HT-29 (cell line): ENCODE measurements at places on chromosomes 12 and 14. TPM values are rescaled to one million over a fixed set of nuclear protein-coding genes. Genes with fewer than 3 reads are reported as not detected.

DNA sequence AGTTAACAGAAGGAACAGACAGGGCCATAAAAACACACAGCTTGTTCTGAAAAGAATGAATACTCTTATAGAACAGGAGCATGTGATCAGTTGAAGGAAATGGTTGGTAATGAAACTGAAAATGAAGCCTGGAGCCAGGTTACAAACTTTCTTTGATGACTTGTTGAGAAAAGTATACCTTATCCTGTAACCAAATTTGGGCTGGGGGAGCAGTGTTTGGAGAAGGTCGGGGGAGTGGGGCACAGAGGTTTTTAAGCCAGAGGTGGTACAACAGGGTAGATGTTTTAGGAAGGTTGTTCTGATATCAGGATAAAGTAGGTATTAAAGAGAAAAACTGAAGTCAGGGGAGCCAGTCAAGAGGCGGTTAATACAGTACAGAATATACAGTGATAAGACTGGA lies 8.2 kb downstream of the GOLT1B start:
- no peak for DNase-seq

DNA sequence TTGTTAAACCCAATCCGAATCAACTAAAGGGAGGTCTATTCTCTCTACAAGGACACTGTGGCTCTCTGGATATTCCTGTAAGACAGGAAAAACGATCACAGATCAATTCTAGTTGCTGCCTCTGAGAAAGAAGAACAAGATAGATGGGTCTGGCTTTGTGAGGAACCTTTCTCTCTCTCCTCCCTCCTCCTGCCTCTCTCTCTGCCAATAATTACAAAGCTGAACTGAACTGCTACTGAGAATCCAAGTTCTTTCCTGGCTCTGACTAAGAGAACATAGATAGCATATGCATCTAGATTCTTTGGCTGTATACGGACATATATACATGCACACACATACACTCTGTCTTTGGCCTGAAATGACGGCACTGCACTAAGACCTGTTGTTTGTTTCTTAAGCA lies 27.6 kb downstream of the ETV6 start:
- no peak for DNase-seq

- DNase-seq, result no peak
These were observed 4.3 kb upstream of the ASB2 start for GRCh38 chr14:93980456-93981201.

TPPP2 gene
- total RNA-seq, result not detected in 2 replicates

OLR1 gene
- not detected in 2 replicates for total RNA-seq

DNA sequence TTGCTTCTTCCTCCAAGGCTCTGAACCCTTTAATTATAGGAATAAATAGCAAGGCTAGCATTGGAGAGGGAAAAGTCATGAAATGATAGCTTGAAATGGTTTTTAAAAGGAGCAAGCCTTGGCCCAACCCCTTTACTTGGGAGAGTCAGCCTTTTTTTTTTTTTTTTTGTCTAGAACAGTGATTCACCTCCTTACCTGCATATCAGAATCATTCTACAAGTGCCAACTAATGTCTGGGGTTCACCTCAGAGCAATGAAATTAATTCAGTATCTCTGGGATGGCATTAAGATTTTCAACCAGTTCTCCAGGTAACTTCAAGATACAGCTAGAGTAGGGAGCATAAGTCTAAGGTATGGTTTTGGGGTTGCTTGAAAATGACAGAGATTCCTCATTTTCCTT lies 41.3 kb upstream of the TMTC2 start:
- DNase-seq, result no peak

CD27 gene
- total RNA-seq, result 0.23 TPM in 1 of 2 replicates, not detected in the other

TEX52 gene
- total RNA-seq, result 0.10 and 0.94 TPM in 2 replicates

GPHB5 gene
- not detected in 2 replicates for total RNA-seq

- no peak for DNase-seq
These were observed 146.8 kb upstream of the LRIG3 start for GRCh38 chr12:59067083-59067482.

RXYLT1 gene
- total RNA-seq, result 5.8 and 7.8 TPM in 2 replicates

GRCh38 chr12:13383379-13383778 lies 186.9 kb downstream of the EMP1 start:
- peak; percentile 36 for DNase-seq

DNA sequence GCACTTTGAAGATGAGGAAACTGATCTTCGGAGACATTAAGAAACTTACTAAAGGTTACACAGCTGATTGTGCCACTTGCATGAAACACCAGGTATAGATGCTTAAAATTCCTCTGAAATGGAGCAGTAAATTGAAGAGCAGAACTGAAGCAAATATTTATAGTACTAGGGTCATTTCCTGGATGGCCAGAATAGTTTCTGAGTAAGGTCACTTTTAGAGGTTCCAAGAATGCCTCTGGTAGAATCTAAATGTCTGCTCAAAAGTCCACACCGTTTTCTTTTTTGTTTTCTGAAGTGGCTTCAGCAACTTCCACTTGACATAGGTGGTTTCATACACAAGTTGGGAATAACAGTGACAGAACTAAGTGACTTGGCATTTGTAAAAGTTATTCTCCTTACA lies 19.4 kb downstream of the TPH2 start:
- no peak for DNase-seq

GRCh38 chr14:64705381-64706118 lies 1.3 kb downstream of the PLEKHG3 start:
- DNase-seq, result peak; percentile 31

GRCh38 chr12:50402264-50403000 lies 1.7 kb downstream of the LARP4 start:
- peak; percentile 31 for DNase-seq

DNA sequence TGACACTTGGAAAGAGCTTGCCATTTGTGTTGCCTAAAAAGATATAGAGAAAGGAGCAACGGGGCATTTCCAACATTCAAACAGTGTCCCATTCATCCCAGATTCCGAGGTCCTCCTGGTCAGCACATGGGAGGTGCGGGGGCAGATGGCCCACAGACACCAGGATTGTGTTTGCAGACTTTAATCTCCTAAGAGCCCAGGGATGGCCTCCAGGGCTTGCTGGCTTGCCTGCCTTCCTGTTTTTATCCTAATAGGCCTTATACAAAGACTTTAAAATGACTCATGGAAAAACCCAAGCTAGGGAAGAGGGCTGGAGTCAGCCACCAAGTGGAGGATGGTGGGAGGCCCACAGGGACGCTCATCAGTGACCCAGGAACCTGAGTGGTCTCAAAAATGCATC lies 21.5 kb upstream of the FAM181A start:
- no peak for DNase-seq

DNA sequence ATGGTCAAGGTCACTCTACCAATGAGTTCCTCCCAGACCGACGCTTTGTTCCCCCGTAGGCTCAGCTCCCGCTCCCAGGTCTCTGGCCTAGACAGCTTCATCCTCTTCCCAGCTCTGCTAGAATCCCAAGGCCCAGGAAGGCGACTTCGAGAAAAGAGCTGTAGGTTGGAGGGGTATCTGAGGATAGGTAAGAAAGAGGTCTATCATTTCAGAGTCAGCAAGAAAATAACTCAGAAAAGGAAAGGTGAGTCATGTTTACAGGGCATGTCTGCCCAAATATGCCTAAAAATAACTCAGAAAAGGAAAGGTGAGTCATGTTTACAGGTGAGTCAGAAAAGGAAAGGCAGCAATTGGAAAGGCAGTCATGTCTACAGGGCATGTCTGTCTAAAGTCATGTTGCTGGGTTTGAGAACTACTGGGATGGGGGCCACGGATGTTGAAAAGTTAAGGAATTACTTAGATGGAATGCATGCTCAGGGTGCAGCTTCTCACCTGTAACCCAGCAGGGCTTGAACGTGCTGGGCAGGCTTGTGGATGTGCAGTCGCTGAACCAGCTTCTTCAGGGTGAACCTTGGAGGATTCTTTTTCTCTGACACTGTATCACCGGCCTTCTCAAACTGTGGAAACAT lies 12.2 kb downstream of the TEP1 start:
- peak; percentile 51 for DNase-seq

KLHL33 gene
- not detected in 2 replicates for total RNA-seq

DNA sequence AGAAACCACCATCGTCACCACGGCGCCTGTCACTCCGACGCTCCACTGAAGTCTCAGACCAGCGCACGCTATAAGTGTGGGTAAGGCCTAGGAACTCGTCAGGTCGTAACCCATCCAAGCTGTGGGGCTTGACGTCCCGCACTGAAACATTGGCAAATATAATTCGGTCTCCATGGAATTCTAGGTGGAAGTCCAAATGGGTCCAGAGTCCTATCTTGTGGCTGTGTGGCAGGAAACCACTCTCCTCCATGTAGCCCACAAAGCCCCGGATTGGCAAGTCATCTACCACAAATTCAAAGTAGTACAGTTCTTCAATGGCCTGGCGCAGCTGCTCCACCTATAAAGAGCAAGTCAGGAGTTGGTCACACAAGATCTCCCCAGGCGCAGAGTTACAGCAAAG lies 2.3 kb downstream of the TM9SF1 start:
- DNase-seq, result no peak

NFKBIA gene
- total RNA-seq, result 116 and 137 TPM in 2 replicates

DNA sequence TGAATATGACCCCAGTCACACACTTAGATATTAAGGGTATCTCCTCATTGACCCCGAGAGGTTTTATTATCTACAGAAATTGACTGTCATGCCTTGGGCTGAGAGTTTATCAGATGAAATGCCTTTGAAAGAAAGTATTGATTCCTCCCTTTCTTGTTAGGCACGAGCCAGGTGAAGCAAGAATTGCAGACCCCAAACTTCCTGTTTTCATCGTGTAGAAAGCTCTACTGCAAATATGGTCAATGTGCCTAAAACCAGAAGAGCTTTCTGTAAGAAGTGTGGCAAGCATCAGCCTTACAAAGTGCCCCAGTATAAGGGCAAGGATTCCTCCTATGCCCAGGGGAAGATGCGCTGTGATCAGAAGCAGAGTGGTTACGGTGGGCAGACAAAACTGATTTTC lies 143.9 kb upstream of the FUT8 start:
- DNase-seq, result no peak

DNA sequence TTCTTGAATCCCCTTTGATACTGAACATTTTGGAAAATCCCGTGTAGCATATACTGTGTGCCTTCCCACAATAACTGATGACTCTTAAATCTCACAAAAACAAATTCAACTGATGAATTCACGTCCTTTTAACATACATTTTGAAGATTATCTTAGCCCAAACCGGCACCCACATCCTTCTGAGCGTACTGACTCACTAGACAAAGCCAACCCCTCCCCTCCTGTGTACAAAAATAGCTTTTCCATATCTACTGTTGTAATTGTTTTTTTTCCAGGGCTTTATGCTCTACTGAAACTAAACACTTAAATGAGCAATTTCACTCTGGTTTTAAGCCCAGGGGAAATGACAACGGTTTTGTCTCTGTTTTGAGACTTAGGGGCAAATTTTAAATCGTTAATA lies 109.4 kb upstream of the ATF7IP start:
- DNase-seq, result no peak

ANKRD33 gene
- not detected in 2 replicates for total RNA-seq

PLBD1 gene
- 6.1 and 6.9 TPM in 2 replicates for total RNA-seq

METTL25 gene
- 4.4 and 8.0 TPM in 2 replicates for total RNA-seq

IL22 gene
- total RNA-seq, result not detected in 2 replicates

DNA sequence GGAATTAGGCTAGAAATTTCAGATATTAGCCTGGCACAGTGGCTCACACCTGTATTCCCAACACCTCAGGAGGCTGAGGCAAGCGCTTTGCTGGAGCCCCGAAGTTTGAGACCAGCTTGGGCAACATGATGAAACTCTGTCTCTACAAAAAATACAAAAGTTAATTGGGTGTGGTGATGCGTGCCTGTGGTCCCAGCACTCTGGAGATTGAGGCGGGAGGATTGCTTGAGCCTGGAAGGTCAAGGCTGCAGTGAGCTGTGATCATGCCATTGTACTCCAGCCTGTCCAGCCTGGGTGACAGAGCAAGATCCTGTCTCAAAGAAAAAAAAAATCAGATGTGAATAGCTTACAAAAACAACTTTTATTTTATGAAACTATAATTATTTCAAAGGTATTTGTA lies 15.1 kb downstream of the FRMD6 start:
- no peak for DNase-seq

GRCh38 chr12:85951823-85952222 lies 77.7 kb downstream of the NTS start:
- DNase-seq, result peak; percentile 67
